Fibroblast of skin of abdomen (primary cell): ENCODE measurements at places on chromosomes 4 and X.

- DNase-seq, result no peak
Measured at GRCh38 chr4:82145850-82146249, 227.9 kb downstream of the HNRNPD start.

DNA sequence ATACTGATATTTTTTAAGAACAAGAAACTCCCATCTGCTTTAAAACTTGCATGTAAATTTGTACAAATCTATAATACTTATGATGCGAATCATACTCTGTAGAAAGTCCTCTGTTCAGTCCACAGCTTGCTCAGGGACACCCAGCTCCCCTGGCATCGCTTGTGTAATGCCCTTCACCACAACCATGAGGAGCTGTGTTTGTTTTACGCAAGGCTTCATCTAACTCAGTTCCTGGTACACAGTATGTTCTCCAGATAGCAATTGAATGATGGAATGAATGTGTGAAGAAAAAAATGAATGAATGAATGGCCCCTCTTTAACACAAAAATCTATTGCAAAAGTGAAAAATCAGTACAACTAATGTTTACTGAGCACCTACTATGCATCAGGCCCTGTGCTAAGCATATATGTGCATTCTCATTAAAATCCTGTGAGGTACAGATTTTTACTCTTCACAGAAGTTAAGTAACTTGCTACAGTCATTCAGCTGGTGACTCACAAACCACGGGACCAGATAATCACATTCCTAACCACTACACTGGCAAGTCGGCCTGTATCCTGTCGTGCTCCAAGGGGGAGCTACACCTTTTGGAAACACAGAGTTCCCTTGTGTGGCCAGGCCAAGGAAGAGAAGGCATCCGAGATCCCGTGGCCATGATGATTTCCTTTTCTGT is 58.7 kb upstream of the KDR start:
- DNase-seq, result peak; percentile 92

DNA sequence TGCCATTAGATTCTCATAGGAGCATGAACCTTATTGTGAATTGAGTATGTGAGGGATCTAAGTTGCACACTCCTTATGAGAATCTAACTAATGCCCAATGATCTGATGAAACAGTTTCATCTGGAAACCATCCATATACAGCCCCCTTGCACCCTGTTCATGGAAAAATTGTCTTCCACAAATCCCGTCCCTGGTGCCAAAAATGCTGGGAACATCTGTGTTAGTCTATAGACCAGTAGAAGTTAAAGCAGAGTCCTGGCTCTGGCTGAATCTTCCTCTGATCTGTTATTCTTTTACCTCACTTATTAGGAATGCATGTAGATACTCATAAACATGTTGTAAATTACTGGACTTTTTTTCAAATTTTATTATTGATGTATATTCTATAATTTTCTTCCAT is 29.2 kb downstream of the SULT1B1 start:
- DNase-seq, result peak; percentile 75

DNA sequence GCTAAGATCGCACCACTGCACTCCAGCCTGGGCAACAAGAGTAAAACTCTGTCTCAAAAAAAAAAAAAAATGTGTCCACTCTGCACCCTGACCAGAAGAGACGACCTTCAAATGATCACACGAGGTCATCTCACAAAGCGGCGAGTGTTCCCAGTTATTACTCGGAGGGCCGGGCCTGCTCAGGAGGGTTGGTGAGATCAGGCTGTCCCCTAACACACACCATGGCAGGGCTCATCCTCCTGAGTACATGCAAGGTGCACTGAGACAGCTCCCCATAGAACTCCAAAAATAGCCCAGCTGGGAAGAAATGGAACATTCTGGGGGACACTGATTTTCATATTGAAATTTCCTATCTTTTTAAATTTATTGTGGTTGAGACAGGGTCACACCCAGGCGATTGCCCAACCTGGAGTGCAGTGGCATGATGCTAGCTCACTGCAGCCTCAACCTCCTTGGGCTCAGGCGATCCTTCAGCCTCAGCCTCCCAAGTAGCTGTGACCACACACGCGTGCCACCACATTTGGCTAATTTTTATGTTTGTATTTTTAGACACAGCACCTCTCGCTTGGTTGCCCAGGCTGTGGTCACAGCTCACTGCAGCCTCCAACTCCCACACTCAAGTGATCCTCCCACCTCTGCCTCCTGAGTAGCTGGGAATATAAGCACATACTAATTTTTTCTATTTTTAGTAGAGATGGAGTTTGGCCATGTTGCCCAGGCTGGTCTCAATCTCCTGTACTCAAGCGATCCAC is 51.5 kb downstream of the DHRSX start:
- DNase-seq, result no peak

DNA sequence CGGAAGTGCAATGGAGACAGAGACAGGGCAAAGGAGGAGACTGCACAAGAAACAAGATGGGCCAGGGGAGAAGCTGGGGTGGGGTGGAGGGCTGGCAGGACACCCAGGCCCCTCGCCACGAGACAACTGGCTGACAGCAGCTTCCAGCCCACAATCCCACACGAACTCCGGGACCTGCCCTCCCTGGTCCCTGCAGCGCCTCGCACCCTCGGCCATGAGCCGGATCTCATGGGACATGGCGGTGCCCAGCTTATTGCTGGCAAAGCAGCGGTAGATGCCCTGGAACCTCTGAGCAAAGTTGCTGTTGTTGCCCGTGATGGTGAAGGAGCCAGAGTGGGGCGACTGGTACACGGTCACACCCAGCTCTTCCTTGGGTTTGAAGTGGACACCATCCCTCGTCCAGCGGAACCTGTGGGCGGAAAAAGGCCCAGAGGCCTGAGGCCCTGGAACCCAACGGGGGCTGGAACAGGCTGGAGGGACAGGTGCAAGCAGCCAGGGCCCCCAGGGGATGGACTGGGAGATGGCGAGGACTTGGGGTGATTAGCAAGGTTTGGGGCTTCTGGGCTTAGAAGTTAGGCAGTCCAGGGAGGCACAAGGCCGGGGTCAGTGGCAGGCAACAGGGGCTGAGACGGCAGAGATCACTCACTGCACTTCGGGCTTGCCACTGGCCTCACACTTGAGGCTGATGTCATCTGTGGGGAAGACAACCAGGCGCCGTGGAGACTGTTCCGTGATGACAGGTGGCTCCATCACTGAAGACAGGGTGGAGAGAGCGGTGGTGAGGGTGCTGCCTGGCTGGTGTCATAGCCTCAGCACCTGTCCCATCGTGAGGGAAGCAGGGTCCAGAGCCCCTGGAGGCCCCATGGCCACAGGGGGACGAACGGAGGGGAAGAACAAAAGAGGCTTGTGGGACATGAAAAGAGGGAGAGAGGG is 13.8 kb downstream of the L1CAM start:
- DNase-seq, result no peak

- peak; percentile 4 for DNase-seq
Measured at GRCh38 chrX:135112096-135112729, 8.1 kb downstream of the ETDB start.

- DNase-seq, result no peak
Measured at GRCh38 chr4:176883108-176883550, 90.4 kb upstream of the VEGFC start.

GRCh38 chr4:97577004-97577403 is 566.3 kb downstream of the STPG2 start:
- DNase-seq, result no peak

DNA sequence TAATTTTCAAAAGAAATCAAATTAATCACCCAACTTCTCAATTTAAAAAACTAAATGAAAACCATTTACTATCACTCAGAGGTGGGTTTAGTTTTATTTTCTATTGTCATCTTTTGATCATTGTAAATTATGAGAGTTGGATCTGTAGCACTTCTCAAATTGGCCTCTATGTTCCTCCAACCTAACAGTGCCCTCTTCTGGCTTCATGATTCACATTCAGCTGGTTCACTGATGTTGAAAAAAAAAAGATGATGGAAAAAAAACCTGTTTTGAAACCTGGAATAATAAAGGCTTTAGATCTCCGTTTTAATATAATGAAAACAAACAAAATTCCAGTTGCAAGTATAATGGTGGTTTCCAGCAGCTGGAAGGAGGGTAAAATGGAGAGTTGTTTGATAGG is 2.4 kb upstream of the NBDY start:
- DNase-seq, result peak; percentile 32

- no peak for DNase-seq
Measured at GRCh38 chrX:129877401-129877800, 28.6 kb upstream of the UTP14A start.

DNA sequence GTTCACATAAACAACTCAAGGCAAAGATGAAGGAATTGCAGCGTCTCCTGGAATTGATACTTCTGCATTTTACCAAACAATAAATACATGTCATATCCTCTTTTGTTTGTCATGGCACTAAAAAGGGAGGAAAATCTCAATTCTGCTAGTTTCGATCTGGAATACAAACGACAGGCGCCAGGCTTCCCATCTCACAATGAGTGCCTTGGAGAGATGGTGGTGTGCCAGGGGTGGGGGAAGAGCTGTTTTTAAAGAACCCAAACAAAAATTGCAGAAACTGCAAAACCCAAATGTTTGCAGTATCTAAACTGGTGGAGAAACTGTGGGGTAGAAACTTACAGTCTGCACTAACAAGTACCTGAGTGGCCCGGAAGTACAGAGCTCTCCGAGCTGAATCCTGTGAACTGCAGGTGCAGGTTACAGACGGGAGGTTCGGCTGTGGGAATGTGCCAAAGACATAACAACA is 53.0 kb upstream of the KLF3 start:
- DNase-seq, result no peak

DNA sequence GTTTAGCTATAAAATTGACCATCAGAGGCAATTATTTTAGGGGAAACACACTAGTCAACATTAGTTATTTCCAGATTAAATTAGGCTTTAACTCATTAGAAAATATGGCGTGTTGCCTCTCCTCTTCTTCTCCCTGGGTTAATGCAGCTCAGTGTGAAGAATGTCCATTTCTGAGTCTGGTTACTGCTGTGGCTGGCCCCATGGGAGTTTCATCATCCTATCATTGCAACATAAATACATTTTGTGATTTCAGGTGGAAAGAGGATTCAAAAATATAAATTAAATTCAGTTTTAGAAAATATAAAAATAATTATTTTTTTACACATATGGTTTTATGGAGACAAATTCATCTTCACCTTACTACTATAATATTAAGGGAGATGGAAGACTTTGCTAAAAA is 288.5 kb upstream of the ARSJ start:
- DNase-seq, result peak; percentile 32

DNA sequence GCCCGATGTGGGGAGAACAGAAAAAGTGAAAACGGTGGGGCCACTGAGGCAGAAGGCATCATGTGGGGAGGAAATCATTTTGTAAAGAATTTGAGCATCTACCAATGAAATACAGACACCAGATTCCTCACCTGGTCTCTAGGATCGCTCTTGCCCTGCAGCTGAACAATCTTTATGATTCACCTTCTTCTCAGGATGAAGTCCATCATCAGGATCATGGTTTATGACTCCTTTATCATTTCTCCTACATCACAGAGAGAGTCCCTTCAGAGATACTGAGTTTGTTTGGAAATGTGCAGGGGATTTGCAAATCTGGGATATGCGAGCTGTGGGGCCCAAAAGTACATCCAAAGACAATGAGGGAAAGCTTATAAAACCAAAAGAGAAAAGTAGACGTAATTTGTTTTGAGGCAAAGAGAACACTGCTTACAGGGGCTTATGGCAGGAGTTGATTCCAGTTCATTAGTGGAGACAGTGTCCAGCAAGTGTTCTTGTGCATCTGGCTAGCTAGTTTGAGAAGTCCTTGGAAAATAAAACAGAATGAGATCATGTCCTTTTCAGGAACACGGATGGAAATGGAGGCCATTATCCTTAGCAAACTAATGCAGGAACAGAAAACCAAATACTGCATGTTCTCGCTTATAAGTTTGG is 15.3 kb upstream of the ANXA5 start:
- DNase-seq, result no peak

GRCh38 chr4:27187786-27188185 is 327.1 kb downstream of the STIM2 start:
- DNase-seq, result no peak

- DNase-seq, result no peak
Measured at GRCh38 chrX:149469406-149469805, 35.7 kb downstream of the IDS start.

- DNase-seq, result no peak
Measured at GRCh38 chr4:2290488-2290887, 28.6 kb upstream of the MXD4 start.
